ENCODE measurements at places on chromosomes 4 and X.

DNA sequence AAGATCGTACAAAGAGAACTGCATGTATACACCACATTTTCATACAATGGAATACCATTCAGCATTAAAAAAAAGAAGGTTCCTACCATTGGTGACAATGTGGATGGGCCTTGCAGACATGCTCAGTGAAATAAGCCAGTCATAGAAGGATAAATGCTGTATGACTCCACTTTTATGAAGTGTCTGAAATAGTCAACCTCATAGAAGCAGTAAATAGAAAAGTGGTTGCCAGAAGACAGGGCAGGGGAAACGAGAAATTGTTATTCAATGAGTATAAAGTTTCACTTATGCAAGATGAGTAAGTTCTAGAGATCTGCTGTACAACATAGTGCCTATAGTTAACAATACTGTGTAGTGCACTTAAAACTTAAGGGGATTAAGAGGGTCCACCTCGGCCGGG is 257.5 kb upstream of the FTHL17 start:
- no peak for DNase-seq

DNA sequence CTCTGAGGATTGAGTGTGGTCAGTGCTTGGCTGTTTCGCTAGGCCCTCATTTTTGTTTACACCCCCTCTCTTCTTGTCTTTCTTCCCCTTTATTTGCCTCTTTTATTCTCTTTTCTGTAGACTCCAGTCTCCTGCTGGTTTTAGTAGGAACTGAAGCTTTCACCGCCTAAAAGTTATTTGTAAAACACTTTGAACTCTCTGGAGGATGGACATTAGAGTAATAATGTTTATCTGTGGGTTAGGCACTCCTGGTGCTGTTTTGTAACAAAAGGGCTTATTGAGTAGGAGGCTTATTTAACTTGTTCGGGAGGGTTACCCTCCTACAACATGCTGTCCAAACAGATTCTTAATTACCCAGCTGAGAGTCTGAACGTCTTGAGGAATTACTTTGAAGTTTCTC is 1.6 kb upstream of the ARHGAP10 start:
- no peak for DNase-seq

- no peak for DNase-seq
These were observed 1133.5 kb downstream of the FAT4 start for GRCh38 chr4:126448086-126448845.

DNA sequence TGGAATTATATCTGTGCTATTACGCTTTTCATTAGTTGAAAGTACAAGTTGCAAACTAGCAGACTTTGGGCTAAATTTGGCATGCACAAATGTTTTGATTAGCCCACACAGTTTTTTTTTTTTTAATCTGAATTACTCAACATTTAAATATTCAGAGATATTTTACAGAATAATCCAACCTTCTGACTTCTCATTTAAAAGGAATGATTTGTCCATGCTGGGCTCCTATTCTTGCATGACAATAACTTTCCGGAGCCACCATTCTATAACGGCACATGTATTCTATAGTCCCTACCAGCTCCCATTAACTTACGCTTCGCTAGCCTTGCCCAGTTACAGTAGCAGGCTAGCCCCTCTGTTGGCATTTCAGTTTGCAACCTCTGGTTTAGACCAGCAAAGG is 219.3 kb upstream of the FTHL17 start:
- no peak for DNase-seq

GRCh38 chr4:25155947-25156346 is 4.3 kb downstream of the SEPSECS start:
- no peak for DNase-seq

- no peak for DNase-seq
These were observed 33.9 kb downstream of the NAA11 start for GRCh38 chr4:79292008-79292407.

GRCh38 chr4:42927946-42928345 is 35.4 kb downstream of the GRXCR1 start:
- DNase-seq, result no peak
